ENCODE measurements at places on chromosomes 2 and 18.

DNA sequence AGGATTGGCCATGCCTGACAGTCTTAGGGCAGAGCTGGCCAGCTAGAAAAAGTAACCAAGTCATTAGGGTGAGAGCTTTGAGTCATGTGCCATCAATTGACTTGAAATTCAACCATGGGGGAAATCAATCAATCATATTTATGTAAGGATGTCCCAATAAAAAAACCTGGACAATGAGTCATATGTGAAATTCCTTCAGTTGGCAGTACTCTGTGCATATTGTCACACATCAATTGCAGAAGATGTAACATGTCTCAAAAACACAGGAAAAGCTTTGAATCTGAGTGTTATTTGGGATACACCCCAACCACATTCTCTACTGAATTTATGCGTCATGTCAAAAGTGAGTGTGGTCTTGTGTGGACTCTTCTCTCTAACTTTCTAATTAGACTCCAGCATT lies 1004.1 kb upstream of the NRXN1 start:
- no peak for DNase-seq

DNA sequence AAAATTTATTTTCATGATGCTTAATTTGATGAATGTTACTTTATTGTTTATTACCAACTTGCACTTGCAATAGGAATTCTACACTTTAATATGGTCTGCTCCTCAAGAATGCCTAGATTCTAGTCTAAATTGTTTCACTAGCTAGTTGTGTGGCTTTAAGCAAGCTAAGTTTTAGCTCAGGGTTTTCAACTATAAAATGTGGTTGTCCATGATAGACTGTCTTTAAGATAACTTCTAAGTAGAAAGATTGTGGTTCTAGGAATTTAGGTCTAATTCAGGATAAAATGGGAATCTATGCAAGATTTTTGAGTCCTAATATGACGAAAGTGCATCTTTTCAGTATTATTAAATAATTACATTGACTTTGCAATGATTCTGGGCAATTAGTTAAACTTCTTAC lies 294.0 kb downstream of the PLCL1 start:
- DNase-seq, result no peak

DNA sequence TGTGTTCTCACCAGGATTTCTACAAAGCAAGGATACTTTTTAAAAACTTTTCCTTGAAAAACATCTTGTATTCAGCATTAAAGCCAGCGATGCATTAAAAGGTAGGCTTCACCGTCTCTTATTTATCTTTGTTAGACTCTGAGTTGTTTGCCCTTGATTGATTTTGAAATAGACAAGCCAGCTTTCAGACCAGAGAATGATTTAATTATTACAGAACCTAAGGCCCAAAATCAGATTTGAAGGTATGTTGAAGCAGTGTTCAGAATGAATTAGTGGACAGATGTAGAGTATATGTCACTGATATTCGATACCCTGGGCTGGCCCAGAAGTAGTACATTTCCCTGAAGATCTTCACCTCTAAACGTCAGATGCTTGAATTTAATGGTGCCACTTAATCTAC lies 136.4 kb downstream of the THSD7B start:
- DNase-seq, result no peak

DNA sequence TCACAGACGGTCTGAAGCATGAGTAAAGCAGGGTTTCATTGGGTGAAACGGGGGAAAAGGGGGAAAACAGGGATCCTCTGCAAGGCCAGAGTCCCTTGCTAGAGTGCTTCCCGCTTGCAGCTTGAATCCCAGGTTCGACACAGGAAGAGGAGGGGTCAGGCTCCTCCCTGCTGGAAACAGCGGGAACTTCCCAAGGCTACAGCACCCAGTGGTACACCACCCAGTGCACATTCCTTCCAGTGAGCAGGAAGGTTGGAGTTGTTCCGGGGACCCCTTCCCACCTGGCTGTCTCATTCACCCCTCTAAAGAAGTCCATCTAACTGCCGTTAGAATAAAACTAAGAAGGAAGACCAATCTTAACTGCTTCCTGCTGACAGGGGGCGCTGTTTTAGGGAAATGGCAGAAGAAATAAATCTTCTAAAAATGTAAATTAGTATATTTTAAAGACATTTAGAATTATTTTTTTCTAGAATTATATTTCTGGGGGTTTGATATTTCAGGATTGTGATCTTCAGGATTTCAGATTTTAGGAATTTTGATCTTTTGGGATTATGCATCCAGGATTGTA lies 230.9 kb downstream of the RBM43 start:
- no peak for DNase-seq

DNA sequence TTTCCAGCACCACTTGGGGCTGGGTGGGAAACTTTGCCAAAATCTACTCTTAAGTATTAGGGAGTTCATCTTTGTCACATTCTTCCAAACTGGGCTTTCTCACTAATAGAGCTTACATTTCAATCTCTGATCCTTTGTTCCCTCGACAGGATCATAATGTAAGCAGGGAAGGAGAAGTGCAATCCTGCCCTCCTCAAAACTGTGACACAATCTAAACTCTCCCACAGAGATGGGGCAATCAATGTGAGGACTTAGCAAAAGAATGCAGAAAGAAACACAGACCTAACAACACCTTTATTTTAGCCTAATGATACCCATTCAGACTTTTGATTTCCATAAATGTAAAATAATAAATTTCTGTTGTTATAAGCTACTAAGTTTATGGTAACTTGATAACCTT lies 40.8 kb downstream of the DSEL start:
- no peak for DNase-seq

GRCh38 chr2:127401757-127402695 lies 14.3 kb upstream of the MAP3K2 start:
- DNase-seq, result no peak

- no peak for DNase-seq
These were observed 67.3 kb downstream of the SPTBN1 start for GRCh38 chr2:54523324-54523959.
